Uterus (tissue), 4 donors: ENCODE measurements at places on chromosomes 11 and 22.
A peak's percentile ranks its signal among the peaks of the same experiment; 100 is the strongest.

GRCh38 chr11:96197801-96198701, 144.9 kb downstream of the MAML2 start:
- peak overlapping the region; percentile 3 for H3K27ac ChIP-seq
- H3K4me3 ChIP-seq = no peak overlapping the region
- H3K36me3 ChIP-seq = no peaks in the 10 kb centered on the region
- H3K27me3 ChIP-seq = no peaks in the 10 kb centered on the region
- no peaks in the 10 kb centered on the region for H3K4me1 ChIP-seq

GRCh38 chr11:132719684-132720083, 812.6 kb downstream of the OPCML start:
- no peaks in the 10 kb centered on the region for H3K27me3 ChIP-seq
- no peak overlapping the region for H3K27ac ChIP-seq
- H3K36me3 ChIP-seq = no peaks in the 10 kb centered on the region
- no peaks in the 10 kb centered on the region for H3K4me1 ChIP-seq

GRCh38 chr11:60116996-60117790, 28.7 kb downstream of the MS4A2 start:
- no peaks in the 10 kb centered on the region for H3K4me1 ChIP-seq
- no peak overlapping the region for H3K4me3 ChIP-seq
- no peaks in the 10 kb centered on the region for H3K36me3 ChIP-seq
- DNase-seq = no peak
- H3K27me3 ChIP-seq = no peaks in the 10 kb centered on the region
- H3K27ac ChIP-seq = no peak overlapping the region

GRCh38 chr11:65474864-65475263, 24.0 kb upstream of the MALAT1 start:
- DNase-seq = peak; percentile 26
- peak overlapping the region; percentile 97 for H3K27ac ChIP-seq
- no peak overlapping the region for H3K4me3 ChIP-seq
- H3K27me3 ChIP-seq = no peaks in the 10 kb centered on the region
- no peaks in the 10 kb centered on the region for H3K36me3 ChIP-seq
- H3K4me1 ChIP-seq = peaks cover 27% of the 10 kb centered on the region

GRCh38 chr22:37551981-37552380, 8.3 kb upstream of the CDC42EP1 start:
- H3K4me3 ChIP-seq = no peak overlapping the region
- H3K4me1 ChIP-seq = peaks cover 8% of the 10 kb centered on the region
- H3K36me3 ChIP-seq = no peaks in the 10 kb centered on the region
- peak overlapping the region; percentile 63 for H3K27ac ChIP-seq

DNA sequence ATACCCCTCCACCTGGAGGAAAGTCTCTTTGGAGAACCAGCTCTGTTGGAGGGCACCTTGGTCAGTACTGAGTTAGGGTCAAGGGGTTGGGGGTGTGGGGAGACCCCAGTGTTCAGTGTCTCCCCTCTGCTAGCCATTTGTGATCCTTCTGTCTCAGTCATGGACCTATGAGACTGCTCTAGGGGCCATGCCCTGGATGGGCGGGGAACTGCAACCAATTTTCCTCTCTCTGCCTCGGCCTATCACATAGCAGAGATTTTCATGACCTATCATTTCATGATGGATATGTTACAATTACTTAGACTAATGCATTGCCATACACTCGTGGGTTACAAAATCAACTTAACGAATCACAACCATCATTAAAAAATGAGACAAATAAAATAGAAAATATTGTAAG, 7.4 kb downstream of the OTOG start:
- no peaks in the 10 kb centered on the region for H3K4me1 ChIP-seq
- no peak overlapping the region for H3K27ac ChIP-seq
- no peak overlapping the region for H3K4me3 ChIP-seq

- H3K4me3 ChIP-seq = no peak overlapping the region
- H3K27me3 ChIP-seq = no peaks in the 10 kb centered on the region
- H3K36me3 ChIP-seq = no peaks in the 10 kb centered on the region
- H3K4me1 ChIP-seq = peaks cover 8% of the 10 kb centered on the region
- H3K27ac ChIP-seq = no peak overlapping the region
Measured at GRCh38 chr11:117881217-117881616, 4.8 kb upstream of the FXYD6 start.

- no peak overlapping the region for H3K4me3 ChIP-seq
- H3K36me3 ChIP-seq = no peaks in the 10 kb centered on the region
- no peaks in the 10 kb centered on the region for H3K4me1 ChIP-seq
- no peaks in the 10 kb centered on the region for H3K27me3 ChIP-seq
- peak overlapping the region; percentile 70 for H3K27ac ChIP-seq
Measured at GRCh38 chr22:33851240-33851639, 69.0 kb downstream of the LARGE1 start.

GRCh38 chr11:35021589-35021988, 105.2 kb downstream of the PDHX start:
- no peak overlapping the region for H3K27ac ChIP-seq
- no peaks in the 10 kb centered on the region for H3K27me3 ChIP-seq
- H3K36me3 ChIP-seq = no peaks in the 10 kb centered on the region
- no peaks in the 10 kb centered on the region for H3K4me1 ChIP-seq
- DNase-seq = no peak
- no peak overlapping the region for H3K4me3 ChIP-seq

DNA sequence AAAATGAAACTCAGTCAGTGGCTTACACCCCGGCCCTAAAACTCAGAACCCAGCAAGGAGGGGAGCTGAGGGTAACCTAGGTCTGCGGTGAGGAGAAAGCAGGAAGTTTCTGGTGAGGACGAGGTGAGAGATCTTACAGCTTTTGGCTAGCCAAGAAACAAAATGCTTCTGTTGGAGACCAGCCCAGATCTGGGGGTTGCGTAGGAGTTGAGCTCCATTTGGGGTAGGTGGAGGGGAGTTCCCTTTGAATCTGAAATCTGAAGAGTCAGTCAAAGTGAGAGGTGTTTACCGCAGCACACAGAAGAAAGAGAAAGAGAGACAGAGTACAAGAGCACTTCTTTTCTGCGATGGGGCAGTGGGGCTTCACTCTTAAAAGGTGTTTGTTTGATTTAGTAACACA, 29.6 kb downstream of the EHF start:
- H3K4me1 ChIP-seq = no peaks in the 10 kb centered on the region
- no peak for DNase-seq
- H3K27me3 ChIP-seq = no peaks in the 10 kb centered on the region
- H3K27ac ChIP-seq = no peak overlapping the region
- no peak overlapping the region for H3K4me3 ChIP-seq

DNA sequence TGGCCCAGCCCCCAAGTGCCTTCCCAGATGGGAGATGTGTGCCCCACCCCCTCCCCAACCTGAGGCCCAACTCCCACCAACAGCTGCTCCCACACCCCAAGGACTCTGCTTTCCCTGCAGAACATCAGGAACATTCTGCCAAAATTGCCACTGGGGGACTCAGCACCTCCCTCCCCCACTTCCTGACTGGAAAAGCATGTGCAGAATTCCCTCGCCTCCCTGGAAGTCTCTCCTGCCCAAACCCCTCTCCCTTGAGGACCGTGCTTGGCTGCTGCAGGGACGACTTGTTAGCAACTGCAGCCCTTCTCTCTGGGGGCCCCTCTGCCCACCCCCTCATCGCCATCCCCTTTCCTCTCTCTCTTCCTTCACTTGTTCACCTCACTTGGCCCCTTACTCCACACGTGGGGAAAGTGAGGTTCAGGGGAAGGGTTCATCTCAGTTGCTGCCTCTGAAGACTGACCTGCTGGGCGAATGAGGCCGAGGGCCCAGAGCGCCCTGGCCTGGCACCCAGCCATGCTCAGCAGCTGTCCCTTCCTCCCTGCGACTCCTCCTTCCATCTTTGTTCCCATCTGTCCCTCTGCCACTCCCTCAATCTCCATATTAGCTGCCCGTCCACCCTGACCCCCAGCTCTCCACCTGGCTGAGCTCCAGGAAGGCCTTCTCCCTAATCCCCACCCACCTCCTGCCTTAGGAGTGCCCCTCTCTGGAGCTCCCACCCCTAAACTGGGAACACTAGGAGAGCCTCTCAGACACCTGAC, 105.1 kb downstream of the CHST1 start:
- no peak overlapping the region for H3K27ac ChIP-seq
- H3K36me3 ChIP-seq = no peaks in the 10 kb centered on the region
- H3K4me1 ChIP-seq = no peaks in the 10 kb centered on the region

DNA sequence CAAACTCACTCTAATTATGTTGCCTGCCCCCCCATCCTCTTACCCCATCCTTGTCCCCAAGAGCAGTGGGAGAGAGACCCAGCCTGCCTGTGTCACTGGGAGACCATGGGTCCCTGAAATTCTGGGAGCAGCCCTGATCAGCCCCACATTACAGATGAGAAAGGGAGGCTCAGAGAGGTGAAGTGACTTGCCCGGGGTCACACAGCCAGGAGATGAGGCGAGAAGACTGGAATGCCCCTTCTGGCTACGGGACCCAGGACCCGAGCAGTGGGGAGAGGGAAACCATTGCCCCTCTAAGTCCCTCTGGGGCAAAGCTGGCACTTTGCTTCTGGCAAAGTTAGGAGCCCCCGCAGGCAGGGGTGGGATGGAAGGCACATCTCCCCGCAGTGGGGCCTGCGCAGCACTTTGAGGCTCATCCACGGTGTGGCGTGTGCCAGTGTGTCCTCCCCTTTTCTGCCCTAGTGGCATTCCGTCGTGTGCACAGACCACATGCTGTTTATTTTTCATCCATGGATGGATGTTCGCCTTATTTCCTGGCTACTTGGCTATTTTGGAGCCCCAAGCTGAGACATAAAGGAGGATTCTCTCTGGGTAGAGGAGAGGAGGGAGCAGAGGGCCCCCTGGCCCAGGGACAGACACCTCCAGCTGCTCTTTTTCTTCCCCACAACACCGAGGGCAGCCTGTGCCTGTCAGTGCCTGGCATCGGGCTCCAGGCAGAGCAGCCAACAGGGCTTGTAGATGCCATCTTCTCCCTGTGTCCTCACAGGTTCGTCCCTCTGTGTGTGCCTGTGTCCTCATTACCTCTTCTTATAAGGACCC, 3.7 kb upstream of the FGF3 start:
- no peak overlapping the region for H3K27ac ChIP-seq
- H3K4me1 ChIP-seq = no peaks in the 10 kb centered on the region
- H3K27me3 ChIP-seq = no peaks in the 10 kb centered on the region
- H3K36me3 ChIP-seq = no peaks in the 10 kb centered on the region
